ENCODE measurements at places on chromosomes 16 and 17.

- DNase-seq, result peak; percentile 46
Measured at GRCh38 chr17:77315551-77316190, 174.9 kb downstream of the SEC14L1 start.

- no peak for DNase-seq
Measured at GRCh38 chr16:57993438-57993837, 7.0 kb downstream of the ZNF319 start.

DNA sequence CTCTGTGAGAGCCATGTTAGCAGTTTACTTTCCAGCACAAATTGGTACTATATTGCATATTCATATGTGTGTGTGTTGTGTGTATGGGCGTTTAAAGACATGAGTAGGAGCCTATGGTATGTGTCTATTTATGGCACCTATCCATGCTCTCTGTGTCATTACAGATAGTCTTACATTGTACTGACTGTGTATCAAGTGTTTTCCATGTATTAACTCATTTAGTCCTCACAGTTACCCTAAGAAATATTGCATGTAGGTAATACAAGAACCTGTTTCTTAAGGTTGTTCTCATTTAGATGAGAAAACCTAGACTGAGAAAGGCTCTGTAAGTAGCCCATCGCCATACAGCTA, 1.6 kb downstream of the ALG1 start:
- DNase-seq, result no peak

GRCh38 chr17:77666462-77666861, 292.0 kb upstream of the TNRC6C start:
- peak; percentile 80 for DNase-seq

GRCh38 chr16:2206780-2207433, 1.7 kb downstream of the MLST8 start:
- no peak for DNase-seq

- DNase-seq, result no peak
Measured at GRCh38 chr16:27311448-27311830, 2.3 kb upstream of the IL4R start.

DNA sequence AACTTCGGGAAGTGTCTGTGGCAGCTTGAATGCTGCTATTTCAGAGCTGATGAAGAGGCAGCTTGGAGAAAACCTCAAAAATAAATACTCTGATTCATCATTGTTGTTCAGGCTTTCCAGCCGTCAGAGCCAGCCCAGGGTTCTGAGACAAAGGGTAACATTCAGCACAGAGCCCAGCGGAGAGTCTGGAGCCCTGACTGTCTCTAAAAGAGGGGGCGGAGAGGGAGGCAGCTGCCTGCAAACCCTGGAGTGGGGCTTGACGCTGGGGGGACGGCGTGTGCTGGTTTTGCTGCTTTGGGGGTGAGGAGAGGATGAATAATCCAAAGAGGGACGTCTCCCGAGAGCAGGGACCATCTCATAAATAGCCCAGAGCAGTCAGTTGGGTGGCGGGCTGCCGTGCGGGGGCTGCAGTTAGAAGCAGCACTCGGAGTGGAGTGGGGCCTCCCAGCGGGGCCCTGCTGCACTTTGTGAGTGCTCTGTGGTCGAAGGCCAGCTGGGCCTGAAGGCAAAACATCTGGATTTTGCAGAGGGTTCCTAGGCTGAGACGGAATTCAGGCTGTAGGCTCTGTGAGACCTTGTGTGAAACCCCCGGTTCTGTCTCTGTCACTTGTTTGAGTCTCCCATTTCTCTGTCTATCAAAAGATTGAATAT, 237.8 kb downstream of the PRKCA start:
- DNase-seq, result no peak

DNA sequence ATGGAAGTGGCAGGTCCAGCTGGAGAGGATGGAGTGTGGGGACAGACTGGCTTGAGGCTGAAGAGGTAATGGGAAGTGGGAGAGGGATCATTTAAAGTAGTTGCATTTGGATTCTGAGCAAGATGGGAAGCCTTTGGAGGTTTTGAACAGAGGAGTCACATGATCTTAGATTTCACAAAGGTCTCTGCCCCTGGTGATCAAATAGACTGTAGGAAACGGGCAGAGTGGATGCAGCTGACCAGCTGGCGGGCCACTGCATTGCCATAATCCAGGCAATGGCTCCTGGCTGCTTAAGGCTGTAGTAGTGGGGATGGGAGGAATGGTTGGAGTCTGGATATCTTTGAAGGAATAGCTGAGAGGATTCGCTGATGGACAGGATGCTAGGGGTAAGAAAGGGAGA, 81.5 kb downstream of the SLC6A2 start:
- DNase-seq, result no peak

DNA sequence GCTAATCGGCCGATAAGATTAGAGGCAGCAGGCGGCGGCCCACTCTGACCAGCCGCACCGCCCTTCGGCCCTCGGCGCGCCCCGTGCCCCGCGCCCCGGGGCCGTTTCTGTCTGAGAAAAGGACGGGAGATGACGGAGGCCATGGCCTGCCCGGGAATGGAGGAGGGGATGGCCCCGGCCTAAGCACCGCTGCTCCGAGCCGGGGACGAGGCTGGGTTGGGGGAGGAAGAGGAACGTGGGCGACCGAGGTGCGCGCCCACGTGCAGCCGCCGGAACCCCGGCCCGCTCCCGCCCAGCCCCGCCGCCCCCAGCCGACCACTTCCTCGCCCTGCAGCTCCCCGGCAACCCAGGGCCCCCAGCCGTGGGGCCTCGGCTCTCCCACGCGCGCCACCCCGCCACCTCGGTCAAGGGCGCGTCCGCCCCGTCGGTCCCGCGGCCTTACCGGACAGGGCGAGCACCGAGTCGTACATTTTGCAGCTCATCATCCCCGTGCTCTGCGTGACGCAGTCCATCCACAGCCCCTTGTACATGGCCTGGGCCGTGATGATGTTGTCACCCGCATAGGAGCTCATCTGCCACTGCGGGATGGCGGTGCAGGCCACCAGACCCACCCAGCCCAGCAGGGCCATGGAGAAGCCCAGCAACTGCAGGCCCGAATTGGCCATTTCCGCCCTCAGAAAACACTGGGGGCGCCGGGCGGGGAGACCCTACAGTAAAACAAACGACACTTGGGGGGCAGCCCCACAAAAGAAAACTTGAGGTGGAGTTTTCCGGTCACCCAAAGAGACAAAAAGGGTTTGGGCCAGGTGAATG, 693 bp downstream of the CLDN7 start:
- DNase-seq, result peak; percentile 36

DNA sequence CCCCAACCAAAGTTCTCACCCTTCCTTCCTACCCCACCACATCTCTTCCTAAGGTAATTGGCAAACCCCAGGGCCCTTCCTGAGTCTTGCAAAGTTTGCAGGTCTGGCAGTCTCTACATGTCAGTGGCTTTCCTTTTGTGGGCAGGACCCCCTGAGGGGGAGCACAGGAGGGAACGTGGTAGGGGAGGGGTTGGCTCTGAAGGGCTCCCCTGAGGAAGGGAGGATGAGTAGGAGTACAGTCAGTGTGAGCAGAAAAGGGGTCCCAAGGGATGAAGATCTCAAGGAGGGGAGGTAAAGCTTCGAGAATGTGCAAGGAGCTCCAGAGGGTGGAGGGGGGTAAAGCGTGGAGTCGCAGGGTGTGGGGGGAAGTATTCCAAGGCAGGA, 206.9 kb downstream of the RAB11FIP4 start:
- no peak for DNase-seq

GRCh38 chr17:72872396-72872795, 220.1 kb downstream of the SLC39A11 start:
- DNase-seq, result peak; percentile 84

- DNase-seq, result no peak
Measured at GRCh38 chr17:75754378-75755204, 10.4 kb downstream of the GALK1 start.

DNA sequence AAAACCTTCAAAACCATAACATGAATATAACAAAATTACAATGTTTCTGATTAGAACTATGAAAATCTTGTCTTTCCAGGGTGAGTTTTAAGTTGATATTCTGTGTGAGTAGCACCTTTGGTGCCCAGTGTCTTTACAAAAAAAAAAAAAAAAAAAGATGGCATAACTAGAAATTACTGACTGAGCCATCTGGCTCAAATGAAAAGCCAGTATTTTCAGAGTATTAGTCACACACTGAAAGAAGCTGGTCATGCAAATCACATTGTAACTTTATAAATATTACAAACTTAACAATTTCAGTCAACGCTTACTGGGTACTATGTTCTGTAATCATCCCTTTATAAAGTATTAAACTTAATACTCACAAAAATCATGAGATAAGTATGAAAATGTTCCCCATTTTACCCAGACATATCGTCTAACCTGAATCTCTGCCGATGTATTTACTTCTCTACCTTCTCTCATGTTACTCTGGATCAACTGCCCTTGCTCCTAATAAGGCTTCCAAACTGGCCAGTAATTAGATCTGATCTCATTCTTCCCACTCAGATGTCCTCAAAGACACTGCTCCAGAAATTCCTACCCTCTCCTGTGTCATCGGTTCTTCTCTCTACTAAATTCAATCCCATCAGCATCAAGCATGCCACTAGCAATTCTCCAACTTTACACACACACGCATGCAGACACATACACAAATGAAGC, 25.4 kb downstream of the UBE2G1 start:
- no peak for DNase-seq

DNA sequence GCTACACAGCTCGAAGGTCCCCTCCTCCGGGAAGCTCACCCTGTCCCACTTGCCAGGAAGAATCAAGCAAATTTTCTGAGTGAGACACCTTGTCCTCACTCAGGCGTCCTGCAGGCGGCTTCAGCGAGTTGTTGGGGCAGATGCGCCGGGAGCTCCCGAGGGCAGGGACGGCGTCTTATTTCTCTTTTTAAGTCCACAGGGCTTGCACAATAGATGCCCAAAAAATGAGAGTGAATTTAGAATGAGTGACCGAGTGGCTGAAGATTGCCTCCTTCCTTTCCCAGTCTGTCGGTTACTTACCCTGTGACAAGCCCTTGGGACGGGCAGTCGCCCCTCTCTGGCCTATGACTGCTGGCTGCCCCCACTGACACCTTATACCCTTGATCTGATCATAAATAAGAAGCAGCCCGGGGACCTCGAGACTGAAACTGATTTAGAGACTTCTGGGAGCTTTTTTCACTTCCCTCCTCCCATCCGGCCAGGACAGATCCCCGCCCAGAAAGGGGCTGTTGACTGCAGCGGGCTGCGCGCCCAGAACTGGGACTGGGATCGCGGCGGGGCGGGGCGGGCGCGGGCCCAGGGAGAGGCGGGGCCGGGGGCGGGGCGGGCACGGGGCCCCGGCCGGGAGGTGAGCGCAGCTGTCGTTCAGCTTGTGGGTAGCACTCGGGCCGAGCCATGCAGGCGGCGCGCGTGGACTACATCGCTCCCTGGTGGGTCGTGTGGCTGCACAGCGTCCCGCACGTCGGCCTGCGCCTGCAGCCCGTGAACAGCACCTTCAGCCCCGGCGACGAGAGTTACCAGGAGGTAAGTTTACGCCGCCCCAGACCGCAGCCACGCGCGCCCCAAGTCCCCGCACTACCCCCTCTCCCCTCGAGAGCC, at the start of gene TTYH2:
TTYH2 (plus strand) TSS at position 659 of the 879 bp plus-strand sequence; CDS start at position 676, 17 bp downstream.
- peak; percentile 92 for DNase-seq

GRCh38 chr17:53490447-53490968, 332.2 kb upstream of the KIF2B start:
- no peak for DNase-seq

Measured in hematopoietic multipotent progenitor cell treated with erythropoietin and hydrocortisone succinate and interleukin-3 and kit ligand, for 4 days (in vitro differentiated cells).